ENCODE measurements at places on chromosomes 12 and 14. TPM values are rescaled to one million over a fixed set of nuclear protein-coding genes. Genes with fewer than 3 reads are reported as not detected.
A peak's percentile ranks its signal among the peaks of the same experiment; 100 is the strongest.

- H3K36me3 ChIP-seq = no peaks in the 10 kb centered on the region
- H3K27me3 ChIP-seq = no peaks in the 10 kb centered on the region
- H3K4me3 ChIP-seq = no peak overlapping the region
- no peak for DNase-seq
These were observed 2.2 kb downstream of the ATP6V1D start for GRCh38 chr14:67357186-67357968.

DNA sequence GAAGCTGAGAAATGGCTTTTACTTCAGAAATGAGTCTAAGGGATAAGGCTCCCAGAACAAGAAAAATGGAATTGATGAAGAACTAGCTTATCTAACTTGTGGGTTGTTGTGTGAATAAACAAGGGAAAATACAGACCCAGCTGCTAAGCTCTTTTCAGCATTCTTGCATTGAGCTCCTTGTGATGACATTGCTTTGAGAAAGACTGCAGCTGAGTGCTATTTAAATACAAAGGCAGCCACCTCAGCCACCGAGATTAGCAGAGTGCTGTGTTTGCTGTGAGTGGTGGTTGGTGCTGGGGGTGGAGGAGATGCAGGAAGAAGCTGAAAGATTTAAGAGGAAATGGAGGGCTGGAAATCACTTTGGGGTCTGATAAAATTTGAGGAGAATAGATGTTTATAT lies 396.0 kb upstream of the PRICKLE1 start:
- DNase-seq = no peak
- H3K27me3 ChIP-seq = no peaks in the 10 kb centered on the region

DNA sequence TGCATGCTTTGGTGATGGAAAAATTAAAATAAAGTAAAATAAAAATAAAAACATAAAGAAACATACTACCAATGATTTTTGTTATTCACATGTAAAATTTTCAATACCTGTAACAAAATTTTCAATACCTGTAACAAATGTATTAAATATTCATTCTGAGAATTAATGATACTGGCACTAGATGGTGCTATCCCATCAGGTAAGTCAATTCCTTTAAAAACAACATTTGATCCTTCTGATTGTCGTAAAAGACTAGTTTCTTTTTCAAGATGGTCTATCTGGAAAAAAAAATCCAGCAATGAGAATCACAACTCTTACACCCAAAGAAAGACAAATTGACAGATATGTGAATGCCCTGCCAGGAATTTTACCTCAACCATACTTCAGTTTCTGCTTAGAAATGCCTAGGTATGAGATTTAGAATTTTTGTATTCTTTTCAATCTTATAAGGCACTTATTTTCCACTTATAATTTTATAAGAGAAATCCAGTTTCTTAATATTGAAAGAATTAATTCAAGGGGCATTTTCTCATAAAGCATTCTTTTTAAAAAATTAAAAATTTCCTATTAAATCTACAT lies 30.7 kb downstream of the CEP290 start:
- H3K27ac ChIP-seq = no peak overlapping the region
- H3K36me3 ChIP-seq = peaks cover 66% of the 10 kb centered on the region
- H3K4me3 ChIP-seq = peak overlapping the region; percentile 23
- no peaks in the 10 kb centered on the region for H3K27me3 ChIP-seq
- no peaks in the 10 kb centered on the region for H3K4me1 ChIP-seq

DNA sequence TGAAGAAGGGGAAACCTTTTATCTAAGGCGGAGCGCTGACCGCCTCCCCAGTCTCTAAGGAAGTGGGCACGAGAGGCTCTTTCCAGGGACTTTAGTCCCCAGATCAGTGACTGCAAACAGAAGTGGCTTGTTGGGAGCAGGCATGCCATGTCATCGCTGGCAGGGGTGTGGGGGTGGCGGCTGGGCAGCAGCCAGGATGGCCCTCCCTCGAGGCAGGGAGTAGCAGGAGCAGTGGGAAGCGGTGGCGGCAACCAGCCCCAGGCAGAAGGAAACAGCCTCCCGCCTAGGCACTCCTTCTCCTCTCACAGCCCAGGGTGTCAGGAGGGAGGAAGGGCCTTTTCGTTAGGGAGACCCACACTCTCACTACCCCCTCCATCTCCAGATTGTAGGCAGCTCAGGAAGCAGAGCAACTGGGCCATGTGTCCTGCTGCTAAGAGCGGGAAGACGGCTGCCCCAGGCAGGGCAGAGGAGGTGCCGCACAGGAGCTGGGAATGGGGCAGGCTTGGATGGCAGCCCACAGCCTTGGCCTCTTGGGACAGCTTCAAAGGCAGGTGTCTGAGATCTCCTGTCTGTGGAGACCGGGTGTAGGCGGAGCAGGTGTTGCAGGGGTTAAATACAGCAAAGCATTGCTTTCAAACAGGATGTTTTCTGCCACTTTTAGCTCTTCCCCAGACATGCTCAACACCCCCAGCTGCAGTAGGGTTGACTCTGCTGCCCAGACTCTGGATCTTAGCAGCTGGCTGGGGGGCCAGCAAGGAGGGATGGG lies 21.8 kb downstream of the VDR start:
- no peak overlapping the region for H3K4me3 ChIP-seq
- H3K4me1 ChIP-seq = no peaks in the 10 kb centered on the region
- no peak overlapping the region for H3K27ac ChIP-seq
- no peaks in the 10 kb centered on the region for H3K36me3 ChIP-seq
- H3K27me3 ChIP-seq = no peaks in the 10 kb centered on the region

DNA sequence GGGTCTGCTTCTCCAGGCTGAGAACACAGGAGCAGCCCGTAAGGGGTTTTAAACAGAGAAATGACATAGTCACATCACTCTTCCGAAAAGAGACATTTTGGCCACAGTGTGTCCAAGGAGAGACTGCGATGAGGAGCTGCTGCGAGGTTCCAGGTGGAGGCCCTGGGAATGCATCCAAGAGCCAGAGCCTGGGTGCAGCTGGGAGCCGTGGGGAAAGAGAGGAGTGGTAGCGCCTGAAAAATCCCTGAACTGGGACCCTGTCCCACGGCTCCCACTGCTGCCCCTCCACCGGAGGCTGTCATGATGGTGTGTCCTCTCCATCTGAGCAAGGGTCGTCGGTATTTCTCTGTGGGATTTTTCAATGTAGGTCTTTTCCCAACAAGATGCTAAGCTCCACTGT lies 146.9 kb downstream of the BCL11B start:
- peaks cover 8% of the 10 kb centered on the region for H3K4me1 ChIP-seq
- H3K4me3 ChIP-seq = no peak overlapping the region
- peak; percentile 30 for DNase-seq

DNA sequence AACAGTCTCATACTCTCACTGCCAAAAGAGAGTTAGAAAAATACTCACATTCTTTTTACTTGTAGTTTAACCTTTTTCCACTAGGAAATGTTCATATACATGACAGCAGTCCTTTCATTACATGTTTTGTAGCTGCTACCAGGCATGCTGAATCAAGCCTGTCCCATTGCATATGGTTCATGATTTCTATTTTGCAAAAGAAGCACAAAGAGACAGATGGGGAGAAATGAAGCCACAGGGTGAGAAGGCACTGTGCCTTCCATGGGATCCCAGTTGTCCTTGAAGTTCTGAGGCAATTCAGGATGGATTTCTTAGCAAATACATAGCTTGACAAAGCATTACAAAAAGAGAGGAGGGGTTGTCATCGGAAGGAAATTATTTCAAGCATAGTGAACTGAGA lies 89.5 kb downstream of the SMOC1 start:
- H3K4me3 ChIP-seq = no peak overlapping the region
- H3K4me1 ChIP-seq = no peaks in the 10 kb centered on the region
- H3K36me3 ChIP-seq = no peaks in the 10 kb centered on the region
- no peak for DNase-seq
- no peak overlapping the region for H3K27ac ChIP-seq
- no peaks in the 10 kb centered on the region for H3K27me3 ChIP-seq

- no peaks in the 10 kb centered on the region for H3K36me3 ChIP-seq
- no peaks in the 10 kb centered on the region for H3K27me3 ChIP-seq
- no peaks in the 10 kb centered on the region for H3K4me1 ChIP-seq
- no peak overlapping the region for H3K4me3 ChIP-seq
These were observed 6.0 kb upstream of the LRP6 start for GRCh38 chr12:12272869-12273268.

DNA sequence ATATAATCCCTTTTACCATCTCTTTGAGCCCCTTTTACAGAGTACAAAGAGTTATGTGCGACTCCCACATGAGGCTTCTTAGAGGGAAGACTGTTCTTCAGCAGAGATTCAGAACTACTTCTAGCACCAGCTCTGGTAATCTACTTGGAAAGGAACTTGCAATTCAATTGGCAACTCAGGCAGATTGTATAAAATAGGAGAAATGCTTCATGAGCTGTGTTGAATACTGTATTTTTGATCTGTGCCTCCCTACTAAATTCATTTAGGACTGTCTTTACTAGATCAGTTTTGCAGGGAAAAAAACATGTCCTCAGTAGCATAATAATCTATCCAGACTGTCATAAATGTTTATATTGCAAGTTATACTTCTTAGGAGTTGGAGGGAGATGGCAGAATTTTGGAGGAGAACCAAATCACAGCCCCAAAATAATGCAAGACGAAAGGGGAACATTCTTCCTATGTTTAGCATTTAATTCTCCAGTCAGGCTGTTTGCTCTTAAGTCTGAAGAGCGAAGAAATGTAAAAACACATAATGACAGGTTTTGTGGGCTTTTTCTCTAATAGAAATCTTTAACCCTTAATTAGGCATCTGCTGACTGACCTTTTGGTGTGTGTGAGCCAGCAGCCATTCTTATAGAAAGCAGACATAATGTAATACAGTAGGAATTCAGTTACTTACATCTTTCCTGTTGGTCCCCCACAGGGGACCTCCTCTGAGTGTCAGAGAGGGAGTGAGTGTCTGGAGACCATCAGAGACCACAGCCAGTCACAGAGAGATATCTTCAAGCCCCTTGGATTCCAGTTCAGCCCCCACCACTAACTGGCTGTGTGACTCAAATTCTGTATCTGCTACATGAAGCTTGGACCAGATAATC lies 3.9 kb downstream of the ANO4 start:
- no peaks in the 10 kb centered on the region for H3K36me3 ChIP-seq
- peaks cover 24% of the 10 kb centered on the region for H3K4me1 ChIP-seq
- no peak for DNase-seq
- no peak overlapping the region for H3K27ac ChIP-seq
- H3K27me3 ChIP-seq = no peaks in the 10 kb centered on the region

GRCh38 chr12:68630050-68630449 lies 19.4 kb downstream of the RAP1B start:
- no peak overlapping the region for H3K4me3 ChIP-seq
- no peak for DNase-seq
- H3K27me3 ChIP-seq = no peaks in the 10 kb centered on the region
- H3K36me3 ChIP-seq = peaks cover 4% of the 10 kb centered on the region
- no peak overlapping the region for H3K27ac ChIP-seq

- H3K36me3 ChIP-seq = no peaks in the 10 kb centered on the region
- DNase-seq = no peak
- H3K27ac ChIP-seq = no peak overlapping the region
- H3K4me1 ChIP-seq = no peaks in the 10 kb centered on the region
- no peak overlapping the region for H3K4me3 ChIP-seq
These were observed 103.1 kb downstream of the UNC79 start for GRCh38 chr14:93533842-93534241.

GRCh38 chr12:110998165-110998564 lies 77.8 kb upstream of the MYL2 start:
- H3K27me3 ChIP-seq = no peaks in the 10 kb centered on the region
- H3K4me3 ChIP-seq = no peak overlapping the region
- H3K27ac ChIP-seq = no peak overlapping the region
- no peaks in the 10 kb centered on the region for H3K36me3 ChIP-seq
- H3K4me1 ChIP-seq = no peaks in the 10 kb centered on the region

- H3K27ac ChIP-seq = no peak overlapping the region
- no peaks in the 10 kb centered on the region for H3K27me3 ChIP-seq
- no peaks in the 10 kb centered on the region for H3K36me3 ChIP-seq
- H3K4me3 ChIP-seq = no peak overlapping the region
- H3K4me1 ChIP-seq = no peaks in the 10 kb centered on the region
These were observed 35.5 kb downstream of the SLC5A8 start for GRCh38 chr12:101174541-101174940.

- H3K36me3 ChIP-seq = no peaks in the 10 kb centered on the region
- H3K4me1 ChIP-seq = peaks cover 56% of the 10 kb centered on the region
- H3K4me3 ChIP-seq = no peak overlapping the region
- H3K27ac ChIP-seq = no peak overlapping the region
These were observed 27.7 kb downstream of the WNK1 start for GRCh38 chr12:779745-780734.

- H3K27me3 ChIP-seq = no peaks in the 10 kb centered on the region
- H3K27ac ChIP-seq = no peak overlapping the region
- DNase-seq = no peak
- no peak overlapping the region for H3K4me3 ChIP-seq
- H3K36me3 ChIP-seq = peaks cover 6% of the 10 kb centered on the region
These were observed 25.7 kb downstream of the FGF23 start for GRCh38 chr12:4353785-4354208.

DNA sequence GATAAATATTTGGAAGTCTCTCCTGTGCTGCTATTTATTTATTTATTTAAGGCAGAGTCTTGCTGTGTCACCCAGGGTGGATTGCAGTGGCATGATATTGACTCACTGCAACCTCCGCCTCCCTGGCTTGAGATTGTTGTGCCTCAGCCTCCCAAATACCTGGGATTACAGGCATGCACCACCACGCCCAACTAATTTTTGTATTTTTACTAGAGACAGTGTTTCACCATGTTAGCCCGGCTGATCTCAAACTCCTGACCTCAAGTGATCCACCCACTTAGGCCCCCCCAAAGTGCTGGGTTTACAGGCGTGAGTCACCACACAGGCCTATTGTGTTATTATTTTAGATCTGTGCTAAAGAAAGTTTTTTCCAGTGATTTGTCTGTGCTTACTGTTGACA lies 225.2 kb downstream of the CCER1 start:
- no peaks in the 10 kb centered on the region for H3K36me3 ChIP-seq
- no peak overlapping the region for H3K27ac ChIP-seq
- H3K27me3 ChIP-seq = no peaks in the 10 kb centered on the region
- H3K4me3 ChIP-seq = no peak overlapping the region
- no peak for DNase-seq
- H3K4me1 ChIP-seq = no peaks in the 10 kb centered on the region

DNA sequence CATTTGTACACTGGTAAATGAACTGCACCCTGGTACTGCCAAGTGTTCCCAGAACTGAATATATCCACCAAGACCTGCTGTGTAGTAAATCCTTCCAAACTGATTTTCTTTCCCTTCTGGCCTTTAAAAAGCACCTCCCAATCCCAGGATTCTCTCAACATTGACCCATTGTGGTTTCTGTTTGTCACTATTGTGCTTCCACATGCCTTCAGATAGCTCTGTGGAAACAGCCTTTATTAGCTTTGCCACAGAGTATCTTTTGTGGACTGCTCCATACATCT lies 949 bp upstream of the KIF21A start:
- H3K36me3 ChIP-seq = no peaks in the 10 kb centered on the region
- peak overlapping the region; percentile 61 for H3K4me3 ChIP-seq
- DNase-seq = no peak
- peak overlapping the region; percentile 82 for H3K27ac ChIP-seq
- no peaks in the 10 kb centered on the region for H3K4me1 ChIP-seq

- peaks cover 12% of the 10 kb centered on the region for H3K4me1 ChIP-seq
- H3K27me3 ChIP-seq = no peaks in the 10 kb centered on the region
- H3K36me3 ChIP-seq = no peaks in the 10 kb centered on the region
- DNase-seq = no peak
- H3K27ac ChIP-seq = no peak overlapping the region
These were observed 132.6 kb upstream of the FGD4 start for GRCh38 chr12:32266756-32267155.

- H3K4me1 ChIP-seq = no peaks in the 10 kb centered on the region
- H3K36me3 ChIP-seq = no peaks in the 10 kb centered on the region
- no peak overlapping the region for H3K4me3 ChIP-seq
- no peaks in the 10 kb centered on the region for H3K27me3 ChIP-seq
- H3K27ac ChIP-seq = no peak overlapping the region
These were observed 8.3 kb upstream of the C14orf180 start for GRCh38 chr14:104571246-104571645.

The CLEC4C gene
- not detected for total RNA-seq

The PLEKHD1 gene
- total RNA-seq = 0.55 TPM

The RTN1 gene
- 11.5 TPM for total RNA-seq

The BAG5 gene
- total RNA-seq = 18.6 TPM

The TPPP2 gene
- total RNA-seq = not detected

Data from sigmoid colon (tissue), 7 donors.